ENCODE measurements at places on chromosomes 4 and X. TPM values are rescaled to one million over a fixed set of nuclear protein-coding genes. Genes with fewer than 3 reads are reported as not detected.

RRH gene
- not detected for total RNA-seq

NKAP gene
- total RNA-seq: 4.4 TPM

SLC9B1 gene
- total RNA-seq: 2.0 TPM

GPR173 gene
- 2.0 TPM for total RNA-seq

KIF4A gene
- 23.8 TPM for total RNA-seq

AMER1 gene
- 1.2 TPM for total RNA-seq

UGT8 gene
- 0.19 TPM for total RNA-seq

MTTP gene
- total RNA-seq: under 0.01 TPM

ZMAT1 gene
- total RNA-seq: 2.0 TPM

PPEF2 gene
- total RNA-seq: 0.19 TPM

ERAS gene
- total RNA-seq: not detected

HGFAC gene
- not detected for total RNA-seq

GLRA2 gene
- total RNA-seq: not detected

MAGEA12 gene
- total RNA-seq: not detected

FGFR3 gene
- total RNA-seq: 0.56 TPM

MAGEA1 gene
- not detected for total RNA-seq

NAA11 gene
- total RNA-seq: not detected

POU4F2 gene
- not detected for total RNA-seq

SH3D19 gene
- total RNA-seq: 19.2 TPM

CHRNA9 gene
- total RNA-seq: not detected

USP17L30 gene
- not detected for total RNA-seq

RHOXF1 gene
- not detected for total RNA-seq

BEND2 gene
- total RNA-seq: not detected

CYBB gene
- under 0.01 TPM for total RNA-seq

HTN3 gene
- total RNA-seq: not detected

TEX13B gene
- total RNA-seq: not detected

AFM gene
- not detected for total RNA-seq

Data from regular cardiac myocyte (primary cell).